MV-4-11 (cell line): ENCODE measurements at places on chromosomes 6 and 20.

- no peak for DNase-seq
Observed at GRCh38 chr20:41551011-41551705, 67.0 kb downstream of the CHD6 start.

DNA sequence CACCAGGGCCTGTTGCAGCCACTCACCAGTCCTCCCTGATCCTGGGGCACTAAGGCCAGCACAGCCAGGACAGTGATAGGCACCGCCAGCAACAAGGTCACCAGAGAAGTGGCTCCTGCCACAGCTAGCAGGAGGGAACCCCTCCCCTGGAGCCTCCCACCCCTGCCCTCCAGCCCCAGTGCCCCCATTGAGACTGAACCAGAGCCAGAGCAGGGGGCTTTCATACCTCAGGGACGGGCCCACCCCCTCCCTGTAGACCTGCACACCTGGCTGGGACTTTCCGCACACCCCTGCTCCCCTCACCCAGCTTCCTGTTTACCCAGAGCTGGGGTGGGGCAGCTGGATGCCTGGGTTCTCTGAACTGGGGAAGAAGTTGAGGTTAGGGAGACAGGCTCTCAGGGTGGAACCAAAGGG lies at the start of gene LTB:
TSS of gene LTB (minus strand) at position 195 of the 414 bp plus-strand sequence. CDS start at position 188, 7 bp downstream.
- DNase-seq = no peak

DNA sequence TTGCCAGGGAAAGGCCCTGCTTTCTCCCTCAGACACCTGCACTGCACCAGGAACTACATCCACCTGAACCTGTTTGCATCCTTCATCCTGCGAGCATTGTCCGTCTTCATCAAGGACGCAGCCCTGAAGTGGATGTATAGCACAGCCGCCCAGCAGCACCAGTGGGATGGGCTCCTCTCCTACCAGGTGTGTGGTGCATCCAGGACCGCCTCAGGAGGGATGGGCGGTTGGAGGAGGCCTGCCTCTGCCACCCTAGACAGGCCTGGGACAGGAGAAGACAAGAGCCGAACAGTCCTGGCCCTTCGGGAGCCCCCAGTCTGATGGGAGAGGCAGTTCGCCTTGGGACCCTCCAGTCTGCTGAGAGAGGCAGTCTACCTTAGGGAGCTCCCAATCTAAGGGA lies 24.2 kb downstream of the GLP1R start:
- no peak for DNase-seq

GRCh38 chr6:28349344-28349891 lies 329 bp upstream of the ZKSCAN3 start:
- DNase-seq = no peak

GRCh38 chr6:131628726-131629125 lies 684 bp upstream of the MED23 start:
- no peak for DNase-seq

DNA sequence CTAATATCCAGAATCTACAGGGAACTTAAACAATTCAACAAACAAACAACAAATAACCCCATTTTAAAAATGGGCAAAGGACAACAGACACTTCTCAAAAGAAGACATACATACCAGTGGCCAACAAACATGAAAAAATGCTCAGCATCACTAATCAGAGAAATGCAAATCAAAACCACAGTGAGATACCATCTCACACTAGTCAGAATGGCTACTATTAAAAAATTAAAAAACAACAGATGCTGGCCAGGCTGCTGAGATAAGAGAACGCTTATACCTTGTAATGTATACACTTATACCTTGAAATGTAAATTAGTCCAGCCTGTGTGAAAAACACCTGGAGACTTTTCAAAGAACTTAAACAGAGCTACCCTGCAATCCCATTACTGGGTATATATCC lies 166.8 kb downstream of the IBTK start:
- DNase-seq = no peak

GRCh38 chr6:19269341-19269898 lies 567.8 kb upstream of the ID4 start:
- no peak for DNase-seq

GRCh38 chr20:15032352-15032622 lies 694.9 kb upstream of the FLRT3 start:
- no peak for DNase-seq
